Jurkat, Clone E6-1 (cell line): ENCODE measurements at places on chromosomes 3 and 15.

DNA sequence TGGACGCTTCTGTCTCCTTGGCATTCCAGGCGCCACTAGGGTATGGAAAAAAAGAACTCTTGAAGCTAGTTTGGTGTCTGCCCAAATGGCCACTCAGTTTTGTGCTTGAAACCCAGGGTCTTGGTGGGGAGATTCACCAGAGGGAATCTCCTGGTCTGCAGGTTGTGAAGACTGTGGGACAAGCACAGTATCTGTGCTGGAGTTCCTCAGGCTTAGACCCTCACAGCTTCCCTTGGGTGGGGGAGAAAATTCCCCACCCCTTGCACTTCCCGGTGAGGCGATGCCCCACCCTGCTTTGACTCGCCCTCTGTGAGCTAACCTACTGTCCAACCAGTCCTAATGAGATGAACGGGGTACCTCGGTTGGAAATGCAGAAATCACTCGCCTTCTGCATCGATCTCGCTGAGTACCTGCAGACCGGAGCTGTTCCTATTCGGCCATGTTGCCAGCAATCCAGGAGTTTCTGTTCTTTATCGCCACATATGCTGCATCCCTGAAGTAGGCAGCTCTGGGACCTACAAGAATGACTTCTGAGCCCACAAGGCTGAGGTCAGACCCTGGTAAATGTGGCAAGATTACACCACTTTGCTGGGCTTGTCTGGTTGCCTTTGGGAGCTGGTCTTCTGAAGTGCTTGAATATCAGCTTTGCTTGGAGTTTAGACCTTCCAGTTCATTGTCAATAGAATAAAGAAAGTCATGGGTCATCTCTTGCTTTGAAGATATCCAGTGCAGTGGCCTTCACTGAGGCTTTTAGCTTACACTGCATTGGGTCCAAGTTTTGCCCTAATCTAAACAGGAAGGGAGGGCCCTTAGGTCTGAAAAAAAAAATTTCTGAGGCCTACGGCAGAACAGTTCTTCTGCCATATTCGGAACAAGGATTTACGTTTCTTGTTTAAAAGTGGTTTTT lies 51.0 kb downstream of the SLC2A2 start:
- no peak for DNase-seq

GRCh38 chr3:116032176-116032575 lies 408.9 kb downstream of the GAP43 start:
- no peak for DNase-seq

- no peak for DNase-seq
These were observed at the start of gene PRTG for GRCh38 chr15:55742927-55743728. TSS of gene PRTG (minus strand) at chr15:55743152. CDS start at chr15:55742931, 221 bp downstream.

GRCh38 chr3:154018100-154018696 lies 103.0 kb upstream of the ARHGEF26 start:
- DNase-seq = peak; percentile 9

- no peak for DNase-seq
These were observed 215.0 kb upstream of the IGF1R start for GRCh38 chr15:98433346-98433745.

DNA sequence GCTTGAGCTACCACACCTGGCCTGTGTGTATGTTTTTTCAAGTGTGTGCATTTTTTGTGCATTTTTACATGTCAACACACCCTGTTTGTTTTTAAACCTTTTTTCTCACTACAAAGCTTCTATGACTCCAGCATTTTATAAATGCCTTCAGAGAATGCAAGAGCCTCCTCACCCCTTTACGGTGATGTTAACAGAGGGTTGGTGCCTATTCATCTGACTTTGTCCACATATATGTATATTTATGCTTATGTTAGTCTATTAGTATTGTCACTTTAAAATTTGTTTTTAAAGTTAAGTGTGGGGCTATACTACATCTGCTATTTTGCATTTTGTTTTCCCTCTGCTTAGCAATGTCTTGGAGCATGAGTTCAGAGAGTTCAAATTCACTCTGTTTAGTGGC lies 45.8 kb downstream of the EEFSEC start:
- DNase-seq = no peak

- DNase-seq = no peak
These were observed 32.4 kb upstream of the SNX4 start for GRCh38 chr3:125552401-125552800.

- DNase-seq = no peak
These were observed 130.6 kb upstream of the STT3B start for GRCh38 chr3:31402117-31402516.

GRCh38 chr3:76585794-76586392 lies 454.0 kb upstream of the ROBO2 start:
- DNase-seq = peak; percentile 3

DNA sequence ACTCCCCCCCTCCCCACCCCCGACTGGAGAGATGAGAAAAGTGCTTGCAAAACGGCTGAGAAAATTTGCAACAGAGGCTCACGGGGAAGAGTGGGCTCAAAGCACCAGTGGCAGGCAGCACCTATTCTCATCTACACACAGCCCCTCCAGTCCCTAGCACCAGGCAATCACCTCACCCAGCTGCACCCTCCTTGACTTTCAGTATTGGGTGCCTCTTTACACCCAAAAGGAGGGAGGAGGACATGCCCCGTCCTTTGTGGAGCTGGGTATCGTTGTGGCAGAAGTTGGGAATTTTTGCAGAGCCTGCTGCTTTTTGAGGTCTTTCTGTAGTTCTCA lies 182.8 kb upstream of the TOPAZ1 start:
- no peak for DNase-seq

GRCh38 chr3:185717627-185718402 lies 107.0 kb downstream of the IGF2BP2 start:
- DNase-seq = no peak

DNA sequence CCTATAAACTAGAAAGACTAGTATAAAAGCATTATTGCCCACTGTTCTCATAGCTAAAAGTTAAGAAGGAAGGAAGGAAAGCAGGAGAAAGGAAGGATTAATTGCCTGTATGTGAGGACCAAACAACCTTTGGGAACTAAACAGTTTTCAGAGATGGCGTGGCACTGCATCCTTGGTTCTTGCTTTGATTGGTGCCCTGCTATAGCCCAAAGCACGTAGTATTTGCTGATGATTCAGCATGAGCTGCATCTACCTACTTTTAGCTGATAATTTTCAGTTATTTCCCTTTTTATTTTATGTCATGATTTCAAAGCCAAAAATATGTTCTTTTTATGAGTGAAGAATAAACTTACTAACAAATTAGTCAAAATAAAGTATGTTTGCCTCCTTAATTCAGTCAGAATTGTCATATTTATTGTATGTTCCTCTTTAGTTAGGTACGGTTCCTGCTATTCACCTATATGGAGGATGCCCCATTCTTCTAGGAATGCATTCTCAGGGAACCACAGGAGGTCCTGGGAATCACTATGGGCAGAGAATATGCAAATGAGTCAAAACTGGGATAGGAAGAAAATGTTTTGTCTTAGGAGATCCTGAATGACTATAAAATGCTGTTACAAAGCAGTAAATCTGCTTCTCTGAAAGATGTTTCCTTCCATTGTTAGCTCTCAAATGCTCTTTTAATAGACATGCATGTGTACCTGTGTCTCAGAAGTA lies 65.4 kb upstream of the THSD4 start:
- DNase-seq = no peak

- no peak for DNase-seq
These were observed 40.5 kb downstream of the CCDC12 start for GRCh38 chr3:46935989-46936558.

- DNase-seq = no peak
These were observed 350.7 kb upstream of the LRRC3B start for GRCh38 chr3:26271848-26272247.

- DNase-seq = no peak
These were observed 39.5 kb upstream of the NSMCE3 start for GRCh38 chr15:29309139-29309538.

- DNase-seq = no peak
These were observed 669.9 kb downstream of the OTOL1 start for GRCh38 chr3:162166543-162166942.

- no peak for DNase-seq
These were observed 1.9 kb downstream of the CRABP1 start for GRCh38 chr15:78342021-78342420.

- DNase-seq = no peak
These were observed 53.7 kb downstream of the ADCY5 start for GRCh38 chr3:123395235-123395634.

DNA sequence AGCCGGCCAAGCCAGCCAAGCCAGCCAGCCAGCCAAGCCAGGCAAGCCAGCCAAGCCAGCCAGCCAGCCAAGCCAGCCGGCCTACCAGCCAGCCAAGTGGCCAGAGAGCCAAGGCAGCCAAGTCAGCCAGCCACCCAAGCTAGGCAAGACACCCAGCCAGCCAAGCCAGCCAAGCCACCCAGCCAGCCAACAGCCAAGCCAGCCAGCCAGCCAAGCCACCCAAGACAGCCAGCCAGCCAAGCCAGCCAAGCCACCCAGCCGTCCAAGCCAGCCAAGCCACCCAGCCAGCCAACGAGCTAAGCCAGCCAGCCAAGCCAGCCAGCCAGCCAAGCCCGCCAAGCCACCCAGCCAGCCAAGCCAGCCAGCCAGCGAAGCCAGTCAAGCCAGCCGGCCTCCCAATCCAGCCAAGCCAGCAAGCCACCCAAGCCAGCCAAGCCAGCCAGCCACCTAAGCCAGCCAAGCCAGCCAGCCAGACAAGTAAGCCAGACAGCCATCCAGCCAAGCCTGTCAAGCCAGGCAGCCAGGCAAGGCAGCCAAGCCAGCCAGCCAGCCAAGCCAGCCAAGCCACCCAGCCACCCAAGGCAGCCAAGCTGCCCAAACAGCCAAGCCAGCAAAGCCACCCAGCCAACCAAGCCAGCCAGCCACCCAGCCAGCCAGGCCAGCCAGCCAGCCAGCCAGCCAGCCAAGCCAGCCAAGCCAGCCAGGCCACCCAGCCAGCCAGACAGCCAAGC lies 200.5 kb downstream of the GOLGA6L6 start:
- DNase-seq = no peak

- DNase-seq = no peak
These were observed 73.9 kb downstream of the TBC1D2B start for GRCh38 chr15:78003539-78004008.

- no peak for DNase-seq
These were observed 388.0 kb upstream of the LMCD1 start for GRCh38 chr3:8113626-8114025.

DNA sequence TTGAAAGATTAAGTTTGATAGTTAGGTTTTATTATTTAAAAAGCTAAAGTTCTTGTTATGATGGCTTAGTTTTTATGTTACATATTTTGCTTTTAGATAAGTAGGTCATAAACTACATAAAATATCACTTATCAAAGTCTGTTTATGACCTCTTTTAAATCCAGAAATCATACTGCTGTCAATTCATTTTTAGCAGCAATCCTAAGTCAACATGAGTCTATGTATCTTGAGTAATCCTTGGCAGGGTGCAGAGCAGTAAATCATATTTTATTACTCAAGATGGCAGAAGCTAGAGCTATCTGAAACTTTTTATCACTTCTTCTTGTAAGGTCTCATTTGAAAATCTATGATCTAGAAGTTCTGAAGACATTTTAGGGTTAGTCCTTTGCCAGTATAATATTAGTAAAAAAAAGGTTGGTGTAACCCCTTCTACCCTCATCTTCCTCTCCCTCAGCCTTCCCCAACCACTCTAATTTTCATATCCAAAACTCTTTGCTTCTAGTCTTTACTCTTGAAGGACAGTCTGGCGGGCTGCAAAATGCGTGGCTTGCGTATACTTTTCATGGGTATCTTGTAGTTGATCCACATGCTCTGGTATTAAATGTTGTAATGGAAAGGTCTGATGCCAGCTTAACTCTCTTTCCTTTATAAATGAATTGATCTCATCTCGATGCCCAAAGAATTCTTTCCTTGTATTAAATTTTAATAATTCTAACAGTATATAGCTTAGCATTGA lies 134.0 kb upstream of the THRB start:
- no peak for DNase-seq

GRCh38 chr3:128301186-128302023 lies 148.1 kb downstream of the EEFSEC start:
- DNase-seq = no peak

GRCh38 chr3:61563313-61564271 lies 2.2 kb downstream of the PTPRG start:
- no peak for DNase-seq

- DNase-seq = no peak
These were observed 6.3 kb upstream of the TRIM59 start for GRCh38 chr3:160455846-160456245.

DNA sequence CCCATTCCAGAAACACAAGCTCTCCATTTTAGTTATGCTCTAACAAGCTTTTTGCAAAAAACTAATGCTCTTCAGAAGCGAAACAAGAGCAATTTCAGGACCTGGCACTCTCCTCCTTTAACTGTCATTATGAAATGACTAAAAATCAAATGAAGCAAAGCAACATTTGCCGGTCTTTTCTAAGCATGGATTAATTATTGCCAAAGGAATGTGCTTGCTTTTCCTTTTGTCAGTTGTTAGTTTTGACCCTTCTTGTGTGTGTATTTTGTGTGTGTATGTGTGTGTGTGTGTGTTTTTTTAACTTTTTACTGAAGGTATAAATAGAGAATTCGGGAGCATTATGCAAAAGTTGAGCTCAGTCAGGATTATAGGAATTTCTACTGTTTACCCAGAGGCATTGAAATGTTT lies 509.1 kb downstream of the TUSC7 start:
- DNase-seq = no peak

GRCh38 chr15:90641581-90642463 lies 75.3 kb upstream of the BLM start:
- no peak for DNase-seq

DNA sequence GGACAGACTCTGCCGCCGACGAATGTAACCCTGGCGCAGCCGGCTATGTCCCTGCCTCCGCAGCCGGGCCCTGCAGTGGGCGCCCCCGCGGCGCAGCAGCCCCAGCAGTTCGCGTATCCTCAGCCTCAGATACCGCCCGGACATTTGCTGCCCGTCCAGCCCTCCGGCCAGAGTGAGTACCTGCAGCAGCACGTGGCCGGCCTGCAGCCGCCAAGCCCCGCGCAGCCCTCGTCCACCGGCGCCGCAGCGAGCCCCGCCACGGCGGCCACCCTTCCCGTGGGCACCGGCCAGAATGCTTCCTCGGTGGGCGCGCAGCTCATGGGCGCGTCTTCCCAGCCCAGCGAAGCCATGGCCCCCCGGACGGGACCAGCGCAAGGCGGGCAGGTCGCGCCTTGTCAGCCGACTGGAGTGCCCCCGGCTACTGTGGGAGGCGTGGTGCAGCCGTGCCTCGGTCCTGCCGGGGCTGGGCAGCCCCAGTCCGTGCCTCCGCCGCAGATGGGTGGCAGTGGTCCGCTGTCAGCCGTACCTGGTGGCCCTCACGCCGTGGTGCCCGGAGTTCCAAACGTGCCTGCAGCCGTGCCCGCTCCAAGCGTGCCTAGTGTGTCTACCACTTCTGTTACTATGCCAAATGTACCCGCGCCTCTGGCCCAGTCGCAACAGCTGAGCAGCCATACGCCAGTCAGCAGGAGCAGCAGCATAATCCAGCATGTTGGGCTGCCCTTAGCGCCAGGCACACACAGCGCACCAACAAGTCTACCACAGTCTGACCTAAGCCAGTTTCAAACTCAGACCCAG lies 2.4 kb downstream of the TSC22D2 start:
- DNase-seq = no peak

DNA sequence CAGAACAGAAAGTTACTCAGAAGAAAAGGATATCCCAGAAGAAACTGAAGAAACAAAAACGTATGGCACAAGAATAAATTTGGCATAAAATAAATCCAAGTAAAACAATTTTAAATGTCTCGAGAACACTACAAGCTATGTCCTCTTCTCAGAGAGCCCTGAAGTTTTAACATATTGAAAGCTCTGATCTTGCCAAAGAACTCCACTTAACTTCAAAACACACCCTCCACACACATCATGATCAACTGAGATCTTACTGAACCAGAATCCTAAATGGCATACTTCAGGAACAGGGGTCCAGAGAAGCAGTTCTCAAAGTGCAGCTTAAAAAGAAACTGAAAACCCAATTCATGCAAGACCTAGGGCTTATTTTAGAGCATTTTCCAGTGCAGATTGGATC lies 194.3 kb downstream of the MAGI1 start:
- DNase-seq = no peak

- no peak for DNase-seq
These were observed 389.7 kb downstream of the ROBO1 start for GRCh38 chr3:79378064-79378463.
